ENCODE measurements at places on chromosomes 2 and 18.
A peak's percentile ranks its signal among the peaks of the same experiment; 100 is the strongest.

DNA sequence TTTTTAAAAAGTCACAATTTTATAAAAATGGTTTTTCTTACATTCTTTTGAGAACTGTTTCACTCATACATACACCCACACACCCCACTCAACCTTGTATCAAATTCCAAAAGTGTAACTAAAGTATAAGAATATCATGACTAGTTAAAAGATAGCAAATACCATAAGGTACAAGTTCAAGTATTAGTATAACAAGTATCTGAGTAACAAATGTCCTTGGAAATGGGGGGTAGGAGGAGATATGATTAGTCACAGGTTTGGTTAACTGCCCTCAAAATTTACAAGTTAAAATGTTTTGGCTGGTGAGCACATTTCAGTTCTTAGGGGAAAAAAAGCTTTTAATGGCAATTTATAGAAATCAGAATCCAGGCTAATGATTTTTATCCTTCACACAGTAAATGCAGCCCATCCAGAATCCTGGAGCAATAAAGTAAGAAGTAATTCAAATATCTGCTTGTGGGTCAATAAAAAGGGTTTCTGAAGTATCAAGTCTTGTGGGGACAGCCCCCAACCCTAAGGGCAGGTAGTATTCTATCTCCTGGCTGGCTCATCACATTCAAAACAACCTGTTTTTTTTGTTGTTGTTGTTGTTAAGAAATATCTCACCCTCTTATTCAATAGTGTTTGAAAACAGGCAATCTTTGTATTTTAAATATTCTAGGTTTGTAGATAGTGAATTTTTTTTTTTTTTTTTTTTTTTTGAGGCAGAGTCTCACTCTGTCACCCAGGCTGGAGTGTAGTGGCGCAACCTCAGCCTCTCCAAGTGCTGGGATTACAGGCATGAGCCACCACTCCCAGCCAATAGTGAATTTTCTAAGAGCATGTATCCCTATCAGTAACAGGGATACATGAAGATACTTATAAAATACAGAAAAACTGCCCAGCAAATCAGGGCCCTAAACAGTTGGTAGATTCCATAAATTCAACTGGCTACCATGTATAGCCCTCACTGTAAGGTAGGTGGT, 14.5 kb downstream of the IAH1 start:
- DNase-seq, result no peak

- DNase-seq, result no peak
These were observed 1616.3 kb upstream of the ACVR2A start for GRCh38 chr2:146228466-146229058.

- DNase-seq, result no peak
These were observed 225.6 kb downstream of the HDAC4 start for GRCh38 chr2:239175181-239175580.

- no peak for DNase-seq
These were observed 232.9 kb downstream of the HDAC4 start for GRCh38 chr2:239167766-239168444.

DNA sequence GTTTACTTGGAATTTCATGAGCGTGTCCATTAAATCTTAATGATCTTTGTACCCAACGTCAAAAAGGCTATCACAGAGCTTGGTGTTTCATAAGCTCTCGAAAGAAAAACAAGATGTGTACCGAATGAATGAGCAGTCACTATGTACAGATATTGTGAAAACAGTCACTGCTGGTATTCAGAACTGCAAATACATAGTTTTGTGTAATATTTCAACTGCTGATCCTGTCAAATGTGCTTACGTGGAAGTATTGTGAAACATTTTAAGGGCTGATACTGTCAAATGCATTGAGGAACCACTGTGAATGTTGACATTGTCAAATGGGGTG, 184.2 kb upstream of the KLHL29 start:
- no peak for DNase-seq

- no peak for DNase-seq
These were observed 77.2 kb downstream of the TCF4 start for GRCh38 chr18:55510809-55511208.

DNA sequence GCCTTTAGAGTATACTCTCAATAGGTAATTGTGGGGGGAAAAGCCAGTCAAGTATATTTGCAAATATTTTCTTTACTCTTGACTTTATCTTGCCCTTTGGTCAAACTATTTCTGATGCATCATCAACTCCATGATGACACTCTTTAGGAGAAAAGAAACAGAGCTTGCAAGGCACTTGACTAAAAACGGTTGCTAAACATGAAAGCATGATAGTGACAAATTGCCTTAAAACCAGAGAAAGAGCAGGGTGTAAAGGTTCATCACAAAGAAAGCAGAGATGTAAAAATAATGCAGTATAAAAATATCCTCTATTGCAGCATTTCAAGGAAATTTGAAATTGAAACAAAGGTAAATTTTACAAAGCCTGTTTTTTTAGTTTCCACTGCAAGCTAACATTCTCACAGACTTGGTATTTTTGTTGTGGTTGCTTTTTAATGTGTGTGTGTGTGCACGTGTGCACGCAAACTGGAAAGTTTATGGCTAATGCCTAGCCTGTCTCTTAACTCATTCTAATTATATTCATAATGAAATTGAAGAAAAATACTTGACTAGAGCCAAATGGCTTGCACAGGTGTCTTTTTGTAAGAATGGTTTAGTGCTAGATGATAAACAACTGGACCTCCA, 503.6 kb downstream of the ARHGAP15 start:
- DNase-seq, result no peak

DNA sequence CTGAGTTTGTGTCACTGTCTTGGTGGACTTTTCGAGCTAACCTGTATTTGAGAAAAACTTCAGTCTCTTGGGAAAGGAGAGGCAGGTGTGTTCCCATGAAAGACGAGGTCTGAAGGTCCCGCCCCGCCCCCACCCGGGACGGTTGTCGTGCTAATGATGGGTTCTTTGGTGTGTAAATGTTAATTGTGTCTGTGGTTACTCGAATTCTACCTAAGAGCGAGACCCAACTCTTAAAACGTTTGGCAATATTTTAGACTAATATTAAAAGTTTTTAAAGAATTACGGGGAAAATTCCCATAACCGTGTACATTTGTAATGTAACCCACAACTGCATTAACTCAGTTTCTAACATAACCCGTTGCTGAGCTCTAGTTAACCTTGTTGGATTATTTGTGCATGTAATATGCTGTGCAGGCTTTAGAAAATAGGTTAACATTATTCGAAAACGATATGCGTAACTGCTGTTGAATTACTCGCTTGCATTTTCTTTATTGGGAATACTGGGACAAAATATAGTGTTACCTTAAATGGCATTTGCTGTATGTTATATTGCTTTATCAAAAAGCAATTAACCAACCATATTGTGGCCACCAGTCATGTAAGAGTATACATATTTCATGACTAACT, 833 bp downstream of the EPB41L5 start:
- DNase-seq, result peak; percentile 27

Measured in cerebellar cortex (tissue), 1 donor.